Activated T-cell treated with anti-CD3 and anti-CD28 coated beads for 48 hours (primary cell): ENCODE measurements at places on chromosomes 16 and 17.

DNA sequence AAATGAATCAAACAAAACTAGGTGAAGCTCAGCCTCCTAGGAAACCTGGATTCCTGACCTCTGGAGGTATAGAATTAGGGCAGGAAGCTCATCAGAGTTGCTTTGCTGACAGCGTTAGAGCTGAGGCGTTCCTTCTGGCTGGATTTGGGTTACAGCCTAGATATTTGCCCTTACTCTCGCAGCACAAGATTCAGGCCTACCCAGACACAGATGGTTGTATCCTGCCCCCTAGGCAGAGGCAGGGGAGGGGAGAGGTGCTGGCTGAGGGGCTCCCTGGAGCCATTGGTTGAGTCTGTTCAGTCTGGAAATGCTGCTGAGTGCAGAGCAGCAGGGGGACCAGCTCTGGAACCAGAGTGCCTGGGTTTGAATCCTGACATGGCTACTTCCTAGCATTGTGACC is 78.4 kb downstream of the MPRIP start:
- DNase-seq, result no peak

GRCh38 chr16:57284209-57284951 is at the start of gene PLLP:
PLLP (minus strand) TSS chr16:57284672; CDS start chr16:57284540, 132 bp downstream.
- DNase-seq, result peak; percentile 27

- DNase-seq, result no peak
These were observed 16.2 kb downstream of the KCTD2 start for GRCh38 chr17:75063201-75063600.

DNA sequence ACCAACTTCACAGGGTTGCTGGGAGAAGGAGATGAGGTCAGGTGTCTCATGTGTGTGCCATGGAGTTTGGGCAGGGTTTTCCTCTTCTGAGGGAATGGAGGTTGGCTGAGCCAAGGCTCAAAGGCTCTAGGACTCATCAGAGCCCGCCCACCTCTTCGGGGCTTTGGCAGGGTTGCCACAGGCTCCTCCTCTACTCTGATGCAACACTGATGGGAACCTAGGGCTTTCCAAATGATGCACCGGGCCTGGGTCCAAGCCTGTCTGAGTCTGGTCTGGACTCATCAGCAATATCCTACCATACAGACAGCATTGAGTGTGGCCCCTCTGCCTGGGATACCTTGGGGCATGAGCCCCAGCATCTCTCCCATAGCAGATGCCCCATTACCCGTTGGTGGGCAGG is 59.5 kb upstream of the LHX1 start:
- no peak for DNase-seq

DNA sequence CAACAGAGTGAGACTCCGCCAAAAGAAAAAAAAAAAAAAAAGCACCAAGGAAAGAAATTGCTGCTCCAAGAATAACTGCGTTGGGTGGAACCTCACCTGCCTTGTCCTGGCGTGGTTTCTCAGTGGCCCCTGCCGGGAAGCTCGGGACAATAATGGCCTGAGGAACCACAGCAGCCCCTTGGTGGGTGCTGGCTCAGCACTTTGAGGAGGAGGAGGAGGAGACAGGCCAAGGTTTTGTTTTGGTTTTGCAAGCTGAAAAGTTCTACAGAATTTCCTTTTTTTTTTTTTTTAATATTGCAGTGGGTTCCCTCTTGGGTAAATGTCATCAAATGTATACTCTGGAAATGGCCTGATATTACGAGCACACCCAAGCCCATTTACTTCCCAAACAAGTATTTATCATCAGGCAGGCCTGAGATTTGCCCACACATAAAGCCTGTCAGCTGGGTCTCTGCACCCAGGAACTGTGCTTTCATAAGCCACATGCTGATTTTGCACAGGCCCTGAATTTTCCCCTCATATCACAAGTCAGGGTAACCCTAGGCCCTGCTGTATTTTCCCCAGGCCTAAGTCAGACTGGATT is 78.3 kb downstream of the SOCS1 start:
- no peak for DNase-seq

DNA sequence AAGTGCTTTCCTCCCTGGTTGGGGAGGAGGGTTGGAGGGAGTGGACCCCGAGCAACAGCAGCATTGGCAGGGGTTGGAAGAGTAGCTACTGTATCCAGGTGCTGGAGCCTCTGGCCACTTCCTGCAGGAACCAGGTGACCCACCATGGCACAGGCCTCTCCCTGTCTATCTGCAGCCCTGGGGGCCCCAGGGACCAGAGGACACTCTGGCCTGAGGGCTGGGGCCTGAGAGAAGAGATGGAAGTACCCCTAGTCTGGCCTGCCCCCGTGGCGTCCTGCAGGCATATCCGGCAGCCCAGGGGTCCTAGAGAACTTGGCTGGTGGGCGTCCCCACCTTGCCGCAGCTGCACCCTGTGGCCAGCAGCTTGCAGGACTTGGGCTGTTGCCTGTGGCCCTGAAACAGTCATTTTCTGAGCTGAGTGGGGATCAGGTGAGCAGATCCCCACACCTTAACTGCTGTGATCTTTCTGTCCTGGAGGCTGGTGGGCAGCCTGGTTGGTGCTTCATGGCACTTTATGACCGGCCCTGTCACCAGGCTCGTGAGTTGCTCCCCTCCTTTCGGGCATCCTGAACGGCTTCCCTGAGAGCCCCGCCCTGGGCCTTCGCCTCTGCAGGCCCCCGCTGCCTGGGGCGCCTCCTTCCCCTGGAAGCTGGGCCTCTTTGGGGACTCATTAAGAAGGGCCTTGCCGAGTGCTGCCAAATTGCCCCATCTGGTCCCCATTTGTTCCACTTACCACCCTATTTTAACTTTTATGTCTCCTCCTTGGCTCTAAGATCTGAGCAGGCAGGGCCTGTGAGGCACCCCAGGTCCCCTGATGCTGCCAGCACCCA is 298.6 kb downstream of the SEC14L1 start:
- no peak for DNase-seq

DNA sequence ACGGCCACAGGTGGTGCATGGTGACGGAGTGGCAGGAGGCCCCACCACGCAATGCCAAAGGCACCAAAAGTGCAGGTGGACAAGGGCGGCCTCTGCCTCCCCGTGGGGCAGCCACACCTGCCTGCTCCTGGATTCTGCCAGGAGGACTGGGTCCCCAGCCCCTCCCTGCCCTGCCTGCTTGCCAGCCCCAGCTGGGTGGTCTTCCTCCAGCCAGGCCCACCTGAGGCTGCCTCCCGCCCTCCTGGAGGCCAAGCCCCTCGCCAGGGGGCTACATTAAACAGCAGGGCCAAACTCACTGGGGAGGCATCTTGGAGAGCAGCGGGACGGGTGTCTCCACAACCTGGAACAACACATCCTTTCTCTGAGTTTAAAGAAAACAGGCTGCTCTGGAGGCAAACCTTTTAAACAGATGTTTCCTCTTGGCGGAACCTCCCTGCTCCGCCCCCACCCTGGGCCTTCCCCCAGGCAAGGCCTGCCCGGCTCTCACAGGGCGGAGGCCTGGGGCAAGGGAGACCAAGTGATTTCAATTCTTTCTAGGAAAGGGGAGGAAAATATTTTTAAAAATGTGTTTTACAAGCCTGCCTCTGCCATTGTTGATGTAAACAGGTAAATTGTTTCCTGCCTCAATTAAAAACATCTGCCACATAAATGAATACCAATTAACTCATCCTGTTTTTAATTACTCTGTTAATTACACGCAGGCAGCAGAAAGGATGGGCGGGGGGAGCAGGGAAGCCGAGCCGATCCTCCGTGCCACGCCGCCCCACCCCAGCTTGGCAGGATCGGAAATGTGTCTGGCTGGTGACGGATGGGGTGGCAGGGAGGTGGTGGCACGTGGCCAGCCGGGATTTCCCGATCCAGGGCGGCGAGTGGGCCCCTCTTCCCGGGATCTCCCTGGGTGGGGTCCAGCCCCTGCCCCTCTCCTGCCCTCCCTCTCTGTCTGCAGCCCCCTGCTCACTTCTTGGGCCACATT is 54.4 kb upstream of the PABPN1L start:
- DNase-seq, result no peak

DNA sequence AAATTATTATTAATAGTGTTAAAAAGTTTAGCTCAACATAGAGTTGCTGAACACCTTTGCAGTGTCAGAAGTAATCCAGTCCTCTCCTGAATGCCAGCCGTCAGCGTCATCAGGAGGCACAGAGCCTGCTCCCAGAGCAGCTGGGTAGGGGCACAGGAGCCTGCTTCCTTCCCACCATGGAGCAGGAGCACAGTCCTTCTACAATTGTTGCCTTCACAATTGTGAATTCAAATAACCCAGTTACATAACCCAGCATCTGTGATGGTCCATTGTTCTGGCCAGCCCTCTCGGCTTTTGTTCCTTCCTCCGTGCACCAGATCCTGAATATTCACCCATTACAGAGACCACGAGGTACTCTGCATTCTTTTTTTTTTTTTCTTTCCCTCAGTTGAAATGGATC is 393.9 kb upstream of the MAF start:
- no peak for DNase-seq

DNA sequence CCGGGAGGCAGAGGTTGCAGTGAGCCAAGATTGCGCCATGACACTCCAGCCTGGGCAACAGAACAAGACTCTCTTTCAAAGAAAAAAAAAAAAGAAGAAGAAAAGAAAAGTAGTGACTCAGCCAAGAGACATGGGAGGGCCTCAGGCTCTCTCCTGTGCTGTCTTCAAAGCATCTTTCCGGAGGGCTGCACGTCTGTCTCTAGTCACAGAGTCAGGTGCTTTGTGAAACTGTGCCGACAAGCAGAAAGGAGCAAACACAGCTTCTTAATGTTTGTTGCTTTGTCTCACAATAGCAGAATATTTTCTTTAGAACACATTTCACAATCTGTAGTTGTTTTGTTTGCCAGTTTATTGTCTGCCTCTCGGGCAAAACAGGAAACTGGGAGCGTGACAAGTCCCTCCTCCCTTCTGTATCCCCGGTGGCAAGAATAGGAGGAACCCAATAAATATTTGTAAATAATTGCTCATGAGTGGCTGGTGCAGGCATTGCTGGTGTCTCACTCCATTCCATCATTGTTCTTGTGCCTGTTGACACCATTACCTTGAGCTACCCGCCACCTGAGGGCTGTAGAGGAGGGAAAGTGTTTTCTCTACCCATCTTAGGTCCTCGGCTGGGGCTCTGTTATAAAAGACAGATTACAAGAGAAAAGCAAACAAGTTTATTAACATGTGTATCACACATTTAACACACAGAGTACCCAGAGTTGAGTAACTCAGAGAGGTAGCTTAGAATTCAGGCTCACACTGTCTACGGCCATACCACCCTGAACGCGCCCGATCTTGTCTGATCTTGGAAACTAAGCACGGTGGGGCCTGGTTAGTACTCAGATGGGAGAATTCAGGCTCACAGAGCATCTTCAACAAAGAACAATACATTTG is 5.5 kb downstream of the GAST start:
- no peak for DNase-seq

DNA sequence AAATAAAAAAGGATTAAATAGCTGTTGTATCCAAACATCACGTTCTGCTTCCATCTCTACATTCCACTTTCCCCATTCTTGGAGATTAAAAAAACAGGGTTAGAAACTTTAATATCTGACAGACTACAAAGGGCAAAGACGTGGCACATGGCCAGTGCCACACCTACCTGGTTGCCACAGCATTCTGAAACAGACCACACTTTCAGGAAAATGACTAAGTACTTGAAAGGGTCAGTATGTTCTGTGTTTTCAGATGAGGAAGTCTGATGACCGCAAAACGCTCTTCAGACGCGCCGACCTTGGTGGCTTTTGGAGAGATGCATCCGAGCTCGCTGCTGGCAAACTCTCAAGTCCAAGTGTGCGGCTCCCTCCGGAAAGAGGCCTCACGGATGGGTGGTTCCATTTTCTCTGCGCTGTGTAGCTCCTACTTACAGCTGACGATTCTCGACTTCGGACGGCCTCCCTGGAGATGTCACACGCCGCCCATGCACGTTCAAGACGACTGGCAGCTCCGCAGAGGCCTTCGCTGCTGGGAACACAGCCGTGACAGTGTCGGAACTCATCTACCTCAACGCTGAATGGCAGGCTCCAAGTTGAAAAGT is 15.5 kb downstream of the MAP1LC3B start:
- no peak for DNase-seq

GRCh38 chr17:49575679-49576087 is at the start of gene NXPH3:
NXPH3 (plus strand) TSS chr17:49575871; CDS start chr17:49576220, 349 bp downstream.
- DNase-seq, result peak; percentile 80

- no peak for DNase-seq
These were observed 115.3 kb downstream of the CEP112 start for GRCh38 chr17:66076546-66077190.

- no peak for DNase-seq
These were observed 354.7 kb upstream of the RBFOX1 start for GRCh38 chr16:6977916-6978315.

- no peak for DNase-seq
These were observed 10.1 kb upstream of the RPH3AL start for GRCh38 chr17:362721-363120.

- DNase-seq, result no peak
These were observed 784.6 kb upstream of the EEF2KMT start for GRCh38 chr16:5882087-5882640.

GRCh38 chr16:12535535-12536411 is 267.9 kb downstream of the CPPED1 start:
- DNase-seq, result peak; percentile 47
